ENCODE measurements at places on chromosomes 7 and 10. TPM values are rescaled to one million over a fixed set of nuclear protein-coding genes. Genes with fewer than 3 reads are reported as not detected.

OR2A42 gene
- total RNA-seq, result not detected

DNA sequence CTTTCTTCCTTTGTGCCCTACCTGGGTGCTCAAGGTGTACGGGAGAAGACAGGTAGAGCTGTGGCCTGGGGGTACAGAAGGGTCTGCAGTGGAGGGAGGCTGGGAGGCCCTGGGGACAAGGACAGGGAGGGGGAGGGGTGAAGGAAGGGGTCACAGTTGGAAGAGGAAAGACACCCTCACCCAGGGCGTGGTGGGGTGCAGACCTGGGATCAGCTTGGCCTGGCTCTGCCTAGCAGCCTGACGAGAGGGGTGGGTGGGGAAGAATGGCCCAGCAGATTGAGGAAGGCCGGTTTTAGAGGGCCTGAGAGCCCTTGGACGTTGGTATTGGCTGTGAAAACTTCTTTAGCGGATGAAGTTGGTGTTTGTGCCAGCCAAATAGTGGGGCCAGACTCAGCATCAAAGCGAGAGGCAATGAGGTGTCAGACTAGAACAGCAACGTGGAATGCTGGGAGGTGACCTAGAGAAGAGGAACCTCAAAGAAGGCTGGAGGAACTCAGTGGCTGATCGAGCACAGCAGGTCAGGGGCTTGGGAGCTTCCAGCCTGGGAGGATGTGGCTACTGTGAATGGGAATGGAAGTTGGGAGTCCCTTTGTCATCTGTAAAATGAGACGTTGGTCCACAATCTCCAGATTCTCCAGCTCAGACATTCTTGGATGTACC, 18.1 kb upstream of the TRIM8 start:
- no peak for DNase-seq

DNA sequence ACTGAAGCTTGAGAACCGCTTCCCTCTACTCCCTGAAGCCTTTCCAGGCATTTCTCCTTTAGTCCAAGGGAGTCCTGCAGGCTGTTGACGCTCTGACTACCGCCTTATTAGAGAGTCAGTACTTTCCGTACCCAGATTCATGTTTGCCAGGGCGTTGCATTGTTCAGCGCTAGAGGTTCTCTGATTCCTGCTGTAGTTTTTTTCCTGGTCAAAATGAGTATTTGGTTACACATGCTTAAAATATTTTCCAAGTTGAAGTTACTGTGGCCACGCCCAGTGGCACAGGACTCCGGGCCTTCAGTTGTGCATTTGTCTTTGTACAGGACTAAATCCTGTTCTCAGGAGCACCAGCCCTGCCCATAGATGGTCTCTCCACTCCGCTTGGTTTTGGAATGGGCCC, 7.9 kb downstream of the MTURN start:
- DNase-seq, result no peak

DNA sequence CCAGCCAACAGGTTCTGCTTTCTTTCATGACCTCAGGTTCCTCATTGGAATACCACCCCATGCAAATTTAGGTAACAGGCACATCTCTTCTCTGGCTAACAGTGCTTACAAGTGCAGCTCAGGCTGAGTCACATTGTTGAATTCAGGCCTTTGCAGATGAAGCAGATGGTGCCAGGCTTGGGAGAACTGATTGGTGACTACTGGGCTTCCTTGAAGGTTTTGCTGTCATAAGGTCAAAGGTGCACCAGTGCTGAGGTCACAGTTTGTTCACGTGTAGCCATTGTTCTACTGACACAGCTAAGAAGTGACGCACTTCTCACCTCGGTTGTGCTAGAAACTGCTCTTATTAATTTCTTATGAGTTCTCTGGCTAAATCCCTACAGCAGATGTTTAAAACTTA, 128.6 kb upstream of the BMPER start:
- no peak for DNase-seq

- DNase-seq, result no peak
These were observed 232.5 kb downstream of the CDK14 start for GRCh38 chr7:90828601-90829000.
